ENCODE measurements at places on chromosomes 4 and X.

GRCh38 chr4:87268411-87268810 lies 48.0 kb upstream of the KLHL8 start:
- DNase-seq = no peak

DNA sequence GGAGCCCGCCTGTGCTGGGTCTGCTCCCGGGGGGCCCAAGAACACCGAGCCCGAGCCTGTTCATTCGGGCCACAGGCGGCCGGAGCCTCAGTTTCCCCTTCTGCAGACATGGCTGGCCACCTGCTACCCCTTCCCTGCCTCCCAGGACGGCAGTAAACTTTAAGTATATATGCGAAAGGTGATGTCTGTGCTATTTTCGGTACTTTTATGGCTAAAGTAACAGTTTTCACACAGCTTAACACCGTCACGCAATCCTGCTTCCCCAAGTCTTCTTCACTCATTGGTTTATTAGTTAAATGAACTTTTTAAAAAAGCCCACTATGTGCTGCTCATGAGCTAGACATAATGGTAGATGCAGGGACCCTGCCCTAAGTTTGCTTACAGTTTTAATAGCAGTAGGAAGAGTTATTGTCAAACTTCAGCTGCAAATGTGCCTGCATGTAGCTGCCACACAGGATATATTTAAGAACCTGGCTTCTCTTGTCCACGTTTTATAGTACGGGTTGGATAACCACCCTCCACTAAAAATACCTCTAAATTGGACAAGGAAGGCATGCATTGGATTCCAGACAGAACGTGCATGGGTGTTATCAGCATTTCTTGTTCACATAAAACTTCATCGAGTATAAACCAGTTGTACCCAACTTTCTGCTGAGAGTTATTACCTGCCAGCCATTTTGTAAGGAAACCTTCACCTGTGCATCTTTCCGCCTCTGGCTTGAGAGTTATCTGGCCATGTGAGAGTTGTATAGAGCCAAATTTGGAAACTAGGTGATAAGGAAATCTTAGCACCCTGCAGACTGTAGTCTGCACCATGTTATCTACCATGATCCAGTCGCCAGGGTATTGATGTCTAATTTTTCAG lies 741 bp downstream of the ANAPC4 start:
- no peak for DNase-seq

GRCh38 chr4:88017516-88018297 lies 10.3 kb downstream of the PKD2 start:
- no peak for DNase-seq

GRCh38 chr4:86233090-86233489 lies 126.8 kb downstream of the MAPK10 start:
- DNase-seq = no peak

- no peak for DNase-seq
Measured at GRCh38 chrX:37946197-37946596, 60.2 kb upstream of the SYTL5 start.
